ENCODE measurements at places on chromosomes 7 and 10. TPM values are rescaled to one million over a fixed set of nuclear protein-coding genes. Genes with fewer than 3 reads are reported as not detected.

GRCh38 chr7:114048386-114049235 lies 129.8 kb upstream of the PPP1R3A start:
- DNase-seq, result peak; percentile 23

GRCh38 chr10:88999625-89000024 lies 9.0 kb downstream of the FAS start:
- DNase-seq, result peak; percentile 26

GPR158 gene
- total RNA-seq, result not detected

HOXA9 gene
- total RNA-seq, result 0.28 TPM

GRCh38 chr7:70694971-70695794 lies 436.8 kb upstream of the GALNT17 start:
- DNase-seq, result peak; percentile 19

PON1 gene
- not detected for total RNA-seq

GRCh38 chr7:74717889-74718288 lies 55.9 kb upstream of the NCF1 start:
- no peak for DNase-seq

DNA sequence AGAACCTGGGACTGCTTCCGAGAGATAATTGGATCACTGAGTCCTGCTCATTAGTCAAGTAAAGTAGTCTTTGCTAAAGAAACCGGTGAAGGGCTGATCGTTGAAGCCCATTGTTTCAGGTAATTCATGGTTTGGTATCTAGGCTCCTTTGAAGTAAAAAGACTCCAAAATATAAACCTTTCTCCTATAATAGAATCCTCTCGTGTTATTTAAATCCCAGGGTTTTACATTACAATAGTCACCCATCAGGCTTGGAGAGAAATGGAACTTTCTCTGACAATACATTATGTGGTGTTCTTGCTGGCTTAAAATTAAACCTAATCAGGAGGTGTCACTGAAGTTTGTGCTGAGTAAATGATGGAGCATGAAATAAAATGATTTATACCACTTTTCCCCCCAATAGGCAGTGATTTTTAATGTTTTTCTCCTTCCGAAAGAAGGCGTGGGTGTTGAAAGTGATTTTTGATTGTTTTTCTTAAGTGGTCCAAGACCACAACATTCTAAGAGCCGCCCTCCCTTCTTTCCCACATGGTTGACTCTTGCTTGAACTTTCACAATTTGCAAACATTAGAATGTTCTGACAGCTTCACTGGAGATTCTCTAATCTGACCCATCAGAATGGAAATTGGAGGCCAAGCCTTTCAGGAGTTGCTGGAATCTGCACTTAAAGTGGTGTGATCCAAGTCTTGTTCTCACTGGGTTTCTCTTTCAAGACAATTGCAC lies 44.2 kb downstream of the LRMDA start:
- DNase-seq, result no peak

ITPRID1 gene
- total RNA-seq, result not detected

DNA sequence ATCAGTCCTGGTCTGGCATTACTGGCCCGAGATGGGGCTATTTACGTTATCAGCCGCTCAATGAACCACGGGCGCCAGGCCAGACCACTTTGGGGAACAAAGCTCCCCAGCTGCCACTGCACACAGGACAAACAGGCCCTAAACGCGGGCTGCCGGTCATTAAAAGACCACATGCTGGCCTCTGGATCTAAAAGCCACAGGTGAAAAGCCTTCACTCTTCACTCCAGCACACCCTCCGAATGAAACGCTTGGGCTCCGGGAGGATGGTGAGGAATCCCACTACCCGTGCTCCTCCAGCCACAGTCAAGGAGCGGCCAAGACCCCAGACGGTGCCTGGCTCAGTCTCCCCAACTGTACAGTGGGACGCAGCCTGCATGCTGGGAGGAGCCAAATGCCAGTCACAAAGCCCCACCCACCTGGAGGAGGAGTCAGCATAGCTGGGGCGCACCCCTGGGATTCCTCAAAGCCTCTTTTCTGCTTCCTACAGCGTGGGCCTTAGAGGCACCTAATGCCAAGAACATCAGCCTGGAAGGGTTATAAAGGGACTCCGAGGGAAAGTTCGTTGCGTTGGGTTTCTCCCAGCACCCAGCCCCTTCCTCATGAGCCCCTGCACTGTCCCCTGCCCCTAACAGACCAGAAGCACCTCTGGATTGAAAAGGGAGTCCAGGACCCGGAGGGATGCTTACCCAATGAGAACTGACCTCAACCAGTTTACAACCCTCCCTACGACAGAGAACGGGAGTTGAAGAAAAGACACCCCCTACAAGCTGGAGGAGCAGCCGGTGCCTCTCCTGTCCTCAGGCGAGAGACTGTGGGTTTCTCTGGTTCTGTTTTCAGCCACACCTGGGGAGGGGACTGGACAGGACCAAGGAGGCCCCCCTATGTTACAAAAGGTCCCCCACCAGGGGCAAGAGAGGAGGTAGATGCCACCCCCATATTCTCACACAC lies 4.7 kb downstream of the PDGFA start:
- DNase-seq, result no peak

- DNase-seq, result no peak
Observed at GRCh38 chr10:132133005-132133404, 53.7 kb upstream of the DPYSL4 start.

GRCh38 chr7:157058701-157059100 lies 48.2 kb upstream of the MNX1 start:
- no peak for DNase-seq

DENND11 gene
- total RNA-seq, result 5.0 TPM

- peak; percentile 37 for DNase-seq
Observed at GRCh38 chr7:43735802-43736603, 6.7 kb upstream of the COA1 start.

GRK5 gene
- total RNA-seq, result 11.9 TPM

DNA sequence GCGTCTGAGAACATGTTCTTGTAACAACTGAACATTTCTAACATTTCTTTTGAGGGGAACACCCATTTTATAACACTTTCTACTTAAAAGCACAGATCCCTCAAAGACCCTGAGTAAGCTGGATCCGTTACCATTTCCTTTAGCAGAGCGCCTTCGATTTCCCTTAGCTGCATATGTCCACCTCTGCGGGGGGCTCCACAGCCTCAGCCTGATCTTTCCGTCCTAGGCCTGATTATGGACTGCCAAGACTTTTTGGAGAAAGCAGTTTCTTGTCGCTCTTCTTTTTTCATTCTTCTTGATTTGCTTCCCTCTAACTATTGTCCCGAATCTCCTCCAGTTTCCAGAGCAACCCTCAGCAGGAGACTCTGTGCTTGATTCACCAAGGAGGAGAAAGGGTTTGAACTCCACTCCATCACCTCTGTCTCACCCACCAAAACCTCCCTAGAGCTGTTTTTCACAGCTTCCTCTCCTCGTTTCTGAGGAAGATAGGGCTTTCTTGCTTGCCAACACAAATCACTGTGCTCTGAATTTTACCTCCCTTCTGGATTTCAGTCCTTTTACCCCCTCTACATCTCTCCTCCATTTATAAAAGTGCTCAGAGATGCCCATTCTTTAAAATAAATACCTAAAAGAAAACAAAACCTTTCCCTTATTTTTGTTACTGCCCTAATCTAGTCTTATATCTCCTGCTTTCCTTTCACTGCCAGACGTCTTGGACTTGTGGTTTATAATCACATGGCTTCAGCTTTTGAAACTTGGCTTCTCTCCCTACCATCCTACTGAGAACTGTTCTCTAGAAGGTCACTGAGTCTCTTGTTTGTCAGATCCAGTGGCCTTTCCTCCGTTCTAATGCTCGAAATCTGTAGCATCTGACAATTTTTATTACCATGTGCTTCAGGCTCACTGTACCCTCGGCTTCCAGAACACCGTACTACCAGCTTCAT lies 30.5 kb upstream of the ZRANB1 start:
- peak; percentile 67 for DNase-seq

DNA sequence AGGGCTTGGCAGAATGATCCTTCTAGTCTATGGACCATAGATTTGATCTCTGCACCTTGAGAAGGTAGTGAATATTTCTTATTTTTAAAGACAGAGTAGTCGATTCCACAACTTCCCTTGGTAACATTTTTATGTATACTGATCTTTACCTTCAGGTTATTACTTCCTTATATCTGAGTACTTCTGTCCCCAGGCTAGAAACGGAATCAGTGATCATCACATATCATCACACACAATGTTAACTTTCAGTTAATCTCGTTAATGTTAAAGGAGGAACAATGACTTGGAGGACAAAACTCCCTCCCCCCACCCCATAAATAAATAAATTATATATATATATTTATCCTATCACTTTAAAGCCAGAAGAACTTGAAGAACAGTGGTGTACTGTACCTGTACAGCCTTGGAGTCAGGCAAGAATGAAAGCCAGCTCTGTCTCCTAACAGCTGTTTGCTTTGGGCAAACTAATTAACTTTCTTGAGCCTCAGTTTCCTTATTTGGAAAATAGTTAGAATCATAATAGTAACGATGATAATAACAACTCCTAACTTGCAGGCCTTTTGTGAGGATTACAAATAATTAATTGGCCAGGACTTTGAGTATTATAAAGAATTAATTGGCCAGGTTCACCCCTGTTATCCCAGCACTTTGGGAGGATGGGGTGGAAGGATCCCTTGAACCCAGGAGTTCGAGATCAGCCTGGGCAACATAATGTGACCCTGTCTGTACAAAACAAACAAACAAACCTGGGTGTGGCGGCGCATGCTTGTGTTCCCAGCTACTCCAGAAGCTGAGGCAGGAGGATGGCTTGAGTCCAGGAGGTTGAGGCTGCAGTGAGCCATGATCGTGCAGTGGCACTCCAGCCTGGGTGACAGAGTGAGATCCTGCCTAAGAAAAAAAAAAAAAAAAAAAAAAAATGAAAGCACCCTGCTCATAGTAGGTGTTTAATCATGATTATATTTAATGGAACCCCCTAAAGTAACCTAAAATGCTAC lies 63.5 kb downstream of the SAMD9 start:
- DNase-seq, result no peak

OR2A1 gene
- not detected for total RNA-seq

DNA sequence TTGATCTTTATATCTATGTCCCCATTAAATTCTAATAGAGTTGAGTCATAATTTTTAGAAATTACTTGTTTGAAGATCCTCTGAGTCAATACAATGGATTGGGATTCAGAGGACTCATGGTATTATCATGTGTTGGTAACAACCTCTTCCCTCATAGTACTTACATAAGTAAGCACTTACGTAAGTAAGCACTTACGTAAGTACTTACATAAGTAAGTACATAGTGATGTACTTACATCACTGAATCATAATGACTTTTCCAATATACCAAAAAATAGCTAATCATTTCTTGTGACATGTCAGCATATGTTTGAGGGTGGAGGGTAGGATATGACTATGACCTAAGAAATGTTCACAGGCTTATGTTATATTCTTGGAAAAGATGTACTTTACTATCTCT lies 740.5 kb downstream of the SORCS1 start:
- DNase-seq, result peak; percentile 96

- no peak for DNase-seq
Observed at GRCh38 chr7:148587076-148587475, 3.5 kb upstream of the C7orf33 start.

All from IMR-90 (cell line).